ENCODE measurements at places on chromosomes 7 and 10.

- no peak for DNase-seq
Measured at GRCh38 chr7:111098926-111099250, 8.0 kb downstream of the LRRN3 start.

- DNase-seq, result no peak
Measured at GRCh38 chr7:137606061-137606674, 240.6 kb downstream of the DGKI start.

DNA sequence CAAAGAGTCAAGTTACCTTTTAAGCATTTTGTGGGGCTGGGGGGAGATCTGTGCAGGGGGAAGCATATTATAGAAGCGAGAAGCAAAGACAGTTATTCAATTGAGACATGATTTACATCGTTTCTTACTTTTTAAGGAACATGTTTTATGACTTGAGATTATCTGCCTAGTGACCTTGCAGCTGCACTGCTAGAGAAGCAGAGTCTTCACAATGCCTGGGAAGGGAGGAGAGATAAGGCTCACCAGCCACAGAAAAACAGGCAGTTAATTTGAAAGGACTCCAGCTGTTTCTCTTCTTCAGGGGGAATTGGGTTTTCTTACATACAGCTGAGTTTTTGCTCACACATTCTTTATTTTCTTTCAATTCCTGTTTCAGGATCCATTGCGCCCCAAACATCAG, 31.0 kb downstream of the PHYH start:
- DNase-seq, result no peak

- no peak for DNase-seq
Measured at GRCh38 chr7:1318051-1318450, 85.4 kb downstream of the UNCX start.

DNA sequence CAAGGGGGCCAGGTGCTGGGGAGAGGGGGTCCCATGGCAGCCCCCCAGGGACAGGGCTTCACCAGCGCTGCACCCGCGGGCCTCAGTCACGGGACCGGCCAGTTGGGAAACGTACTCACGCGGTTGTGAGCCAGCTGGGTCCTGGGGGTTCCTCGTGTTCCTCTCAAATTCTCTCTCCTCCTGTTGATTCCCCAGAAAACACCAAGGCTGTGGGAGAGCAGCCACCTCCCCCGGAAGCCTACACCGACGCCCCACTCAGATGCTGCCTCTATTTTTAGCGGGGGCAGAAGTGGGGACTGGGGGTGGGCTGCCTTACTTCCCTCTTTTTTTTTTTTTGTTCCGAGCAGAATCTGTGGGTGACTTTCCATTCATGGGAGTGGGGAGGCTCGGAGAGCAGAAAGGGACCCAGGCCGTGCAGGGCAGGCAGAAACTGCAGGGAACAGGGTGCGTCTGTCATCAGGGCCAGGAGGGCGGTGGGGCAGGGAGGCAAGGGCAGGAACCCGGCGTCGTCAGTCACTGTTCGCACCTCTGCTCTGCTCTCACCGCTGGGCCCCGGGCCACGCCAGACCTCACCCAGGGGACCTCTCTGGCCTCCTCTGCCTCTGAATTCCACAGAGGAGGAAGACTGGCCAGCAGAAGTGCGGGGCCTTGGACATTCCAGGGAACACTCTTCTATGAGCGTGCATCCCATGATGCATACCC, 63.1 kb downstream of the CARD11 start:
- peak; percentile 8 for DNase-seq

- no peak for DNase-seq
Measured at GRCh38 chr7:147509541-147510200, 1080.9 kb upstream of the C7orf33 start.

- DNase-seq, result peak; percentile 13
Measured at GRCh38 chr10:98664329-98665042, 217.8 kb upstream of the HPS1 start.

DNA sequence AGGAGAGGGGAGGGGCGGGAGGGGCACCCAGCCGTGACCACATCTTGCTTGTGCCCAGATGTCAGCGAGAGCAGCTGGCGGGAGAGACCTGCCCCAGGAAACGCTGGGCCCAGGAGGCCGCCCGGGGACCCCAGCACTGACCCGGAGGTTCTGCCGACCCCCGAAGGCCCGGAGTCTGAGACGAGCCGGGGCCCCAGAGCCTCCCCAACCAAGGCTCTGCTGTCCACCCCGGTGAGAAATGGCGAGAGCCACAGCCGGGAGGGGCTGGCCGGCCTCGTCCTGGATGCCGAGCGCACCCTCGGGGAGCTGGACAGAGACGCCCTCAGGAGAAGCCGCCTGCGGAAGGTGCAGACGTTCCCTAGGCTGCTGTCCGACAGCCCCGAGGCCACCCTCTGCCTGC, 25.9 kb downstream of the KNDC1 start:
- no peak for DNase-seq

- no peak for DNase-seq
Measured at GRCh38 chr10:123145542-123146012, 2.4 kb upstream of the HMX2 start.

- DNase-seq, result no peak
Measured at GRCh38 chr7:28960071-28960840, 2.1 kb upstream of the TRIL start.

DNA sequence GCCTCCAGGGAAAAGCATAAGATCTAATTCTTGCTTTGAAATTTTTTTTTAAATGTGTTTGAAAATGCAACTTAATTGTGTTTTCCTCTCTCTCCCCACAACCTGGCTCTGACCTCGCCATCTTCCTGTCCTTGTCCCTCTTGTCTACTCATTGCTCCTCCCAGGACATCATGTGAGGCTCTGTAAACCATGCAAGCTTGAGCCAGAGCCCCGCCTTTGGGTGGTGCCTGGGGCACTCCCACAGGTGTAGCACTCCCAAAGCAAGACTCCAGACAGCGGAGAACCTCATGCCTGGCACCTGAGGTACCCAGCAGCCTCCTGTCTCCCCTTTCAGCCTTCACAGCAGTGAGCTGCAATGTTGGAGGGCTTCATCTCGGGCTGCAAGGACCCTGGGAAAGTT, 9.8 kb upstream of the CDHR1 start:
- DNase-seq, result no peak

GRCh38 chr10:103592186-103593021, 98.9 kb downstream of the NEURL1 start:
- DNase-seq, result peak; percentile 44

Data from stimulated activated CD4-positive, alpha-beta T cell treated with anti-CD3 and anti-CD28 coated beads, Interleukin-4, amount 100 ng/mL, for 1 hour (primary cell).